Activated CD8-positive, alpha-beta T cell treated with anti-CD3 and anti-CD28 coated beads, Interleukin-2, amount 10 ng/mL, durations not matched to agents 7 days and 5 days (primary cell): ENCODE measurements at places on chromosomes 3 and 15. TPM values are rescaled to one million over a fixed set of nuclear protein-coding genes. Genes with fewer than 3 reads are reported as not detected.

DNA sequence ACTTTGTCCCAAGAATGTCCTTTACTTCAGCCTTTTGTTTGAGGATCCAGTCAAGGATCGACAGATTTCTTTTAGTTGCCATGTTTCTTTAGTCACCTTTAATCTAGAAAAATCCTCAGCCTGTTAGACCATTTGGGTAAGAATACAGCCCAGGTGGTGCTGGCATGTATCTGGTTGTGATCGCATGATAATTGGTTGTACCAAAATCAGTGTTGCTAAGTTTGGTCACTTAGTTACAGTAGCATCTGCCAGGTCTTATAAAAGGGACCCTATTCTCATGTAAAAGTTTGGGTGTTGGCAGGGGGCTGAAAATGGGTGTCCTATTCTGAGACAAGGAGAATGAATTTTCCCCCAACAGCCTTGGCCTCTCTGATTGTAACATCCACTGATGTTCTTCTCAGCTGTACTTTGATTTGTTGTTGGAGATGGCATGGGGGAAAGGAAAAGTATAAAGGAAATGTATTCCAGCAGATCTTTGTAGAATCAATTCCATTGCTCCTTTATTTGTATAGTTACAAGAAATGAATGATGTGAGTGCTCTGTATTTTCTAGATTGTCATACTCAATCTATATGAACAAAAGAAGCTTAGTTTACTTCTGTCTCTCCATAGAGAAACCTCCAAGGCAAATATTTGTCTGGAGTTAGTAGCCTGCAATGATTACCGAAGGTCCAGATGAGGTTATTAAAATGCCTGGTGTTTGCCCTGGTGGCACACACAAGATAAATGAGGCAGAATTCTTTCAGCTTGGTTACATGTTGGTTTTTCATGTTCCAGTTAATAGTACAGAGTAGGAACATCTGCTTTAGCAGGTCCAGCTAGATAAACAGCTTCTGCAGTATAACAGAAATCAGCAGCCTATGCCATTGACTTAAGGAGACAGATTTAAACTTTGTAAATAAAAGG, 65.7 kb downstream of the CMTM8 start:
- no peak for DNase-seq

DNA sequence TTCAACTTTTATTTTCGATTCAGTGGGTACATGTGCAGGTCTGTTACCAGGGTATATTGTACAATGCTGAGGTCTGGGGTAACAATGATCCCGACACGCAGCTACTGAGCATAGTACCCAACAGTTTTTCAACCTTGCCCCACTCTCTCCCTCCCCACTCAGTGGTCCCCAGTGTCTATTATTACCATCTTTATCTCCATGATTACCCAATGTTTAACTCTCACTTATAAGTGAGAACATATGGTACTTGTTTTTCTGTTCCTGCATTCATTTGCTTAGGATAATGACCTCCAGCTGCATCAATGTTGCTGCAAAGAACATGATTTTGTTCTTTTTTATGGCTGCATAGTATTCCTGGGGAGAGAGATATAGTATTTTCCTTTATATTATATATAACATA, 75.7 kb upstream of the EPHB3 start:
- DNase-seq, result no peak

GRCh38 chr15:63212050-63213004, 22.9 kb downstream of the RAB8B start:
- no peak for DNase-seq

GRCh38 chr3:32571192-32571485, 481 bp upstream of the DYNC1LI1 start:
- no peak for DNase-seq

DNA sequence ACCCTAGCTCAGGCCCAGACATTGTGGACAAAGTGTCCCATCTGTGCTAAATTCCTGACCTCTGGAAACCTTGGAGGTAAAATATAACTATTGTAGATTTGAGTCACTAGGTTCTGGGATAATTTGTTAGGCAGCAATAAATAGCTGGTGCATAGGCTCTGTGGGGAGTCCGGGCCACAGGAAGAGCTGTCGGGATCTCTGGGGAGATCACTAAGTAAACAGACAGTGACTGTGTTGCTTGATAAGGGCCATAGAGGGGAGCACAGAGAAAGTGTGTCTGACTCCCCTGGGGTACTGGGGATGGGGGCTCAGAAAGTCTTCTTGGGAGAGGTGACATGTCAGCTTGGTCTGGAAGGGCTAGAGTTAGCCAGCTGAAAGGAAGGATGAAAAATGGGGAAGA, 37.7 kb upstream of the MRPS22 start:
- DNase-seq, result no peak

DNA sequence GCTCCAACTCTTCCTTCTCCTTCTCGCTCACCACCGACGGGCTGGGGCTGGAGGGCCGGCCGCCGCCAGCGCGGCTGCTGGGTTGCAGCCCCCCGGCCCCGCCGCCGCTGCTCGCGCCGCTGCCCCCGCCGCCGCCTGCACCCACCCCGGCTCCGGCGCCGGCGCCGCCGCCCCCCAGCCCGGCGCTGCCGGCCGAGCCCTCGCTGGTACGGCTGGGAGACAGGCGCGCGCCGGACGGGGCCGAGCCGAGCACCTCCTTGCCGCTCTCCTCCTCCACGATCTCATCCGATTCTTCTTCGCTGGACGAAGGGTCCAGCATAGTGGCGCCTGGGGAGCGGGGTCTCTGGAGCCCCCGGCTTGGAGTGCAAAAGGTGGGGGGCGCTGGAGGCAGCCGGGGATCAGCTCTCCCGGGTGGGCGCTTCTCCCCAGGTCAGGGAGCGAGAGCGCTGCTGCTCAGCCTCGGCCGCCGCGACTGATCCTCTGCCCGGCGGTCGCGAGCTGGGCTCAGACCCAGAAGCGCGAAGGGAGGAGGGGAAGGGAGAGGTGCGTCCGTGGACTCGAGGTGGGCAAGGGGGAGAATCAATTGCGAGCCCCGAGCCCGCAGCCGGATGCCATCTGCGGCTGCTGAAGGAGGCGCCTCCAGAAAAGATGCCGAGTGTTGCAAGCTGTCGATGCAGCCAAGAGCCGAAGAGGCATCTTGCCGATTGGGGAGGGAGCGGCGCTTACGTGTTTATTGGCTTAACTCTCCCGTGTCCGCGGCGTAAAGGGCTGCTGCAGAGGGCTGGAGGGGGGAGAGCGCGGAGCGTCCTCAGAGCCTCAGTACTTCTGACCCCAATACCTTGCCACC, at the start of gene CADPS:
Gene CADPS, minus strand, starts transcription at position 706 of the 847 bp plus-strand sequence. Its CDS starts 387 bp downstream, at position 319.
- DNase-seq, result no peak

GRCh38 chr15:70095408-70096214, 2.1 kb downstream of the TLE3 start:
- DNase-seq, result peak; percentile 63

DNA sequence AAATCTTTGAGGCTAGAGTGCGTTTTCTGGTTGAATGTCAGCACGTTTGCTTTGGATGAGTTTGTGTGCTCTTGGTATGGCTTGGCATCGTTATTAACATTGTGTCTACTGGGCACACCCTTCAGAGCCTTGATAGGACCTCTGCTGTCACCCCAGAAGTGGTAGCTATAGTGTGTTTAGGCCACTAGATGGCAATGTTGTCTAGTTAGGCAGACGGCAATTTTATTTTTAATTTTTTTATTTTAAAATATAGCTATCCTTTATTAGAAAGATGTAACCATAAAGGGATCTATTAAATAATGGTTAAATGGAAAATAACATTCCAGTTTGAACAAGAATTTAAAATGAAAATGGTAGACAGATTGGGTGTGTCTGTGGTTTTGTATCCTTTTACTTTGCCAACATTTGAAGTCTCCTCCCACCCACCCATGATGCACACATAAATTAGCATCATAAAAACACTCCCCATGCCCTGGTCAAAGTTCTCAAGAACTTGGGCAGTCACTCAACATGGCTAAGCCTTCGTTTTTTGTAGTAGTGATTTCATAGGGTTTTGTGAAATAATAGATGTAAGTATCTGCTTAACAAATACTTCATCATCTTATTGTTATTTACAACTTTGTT, 200.7 kb downstream of the KCNH8 start:
- peak; percentile 30 for DNase-seq

GRCh38 chr3:115248274-115248673, 101.2 kb upstream of the ZBTB20 start:
- DNase-seq, result no peak

GRCh38 chr3:101667331-101667730, 9.6 kb downstream of the ZBTB11 start:
- no peak for DNase-seq

- DNase-seq, result no peak
Measured at GRCh38 chr15:73212424-73212823, 156.3 kb downstream of the HCN4 start.

DNA sequence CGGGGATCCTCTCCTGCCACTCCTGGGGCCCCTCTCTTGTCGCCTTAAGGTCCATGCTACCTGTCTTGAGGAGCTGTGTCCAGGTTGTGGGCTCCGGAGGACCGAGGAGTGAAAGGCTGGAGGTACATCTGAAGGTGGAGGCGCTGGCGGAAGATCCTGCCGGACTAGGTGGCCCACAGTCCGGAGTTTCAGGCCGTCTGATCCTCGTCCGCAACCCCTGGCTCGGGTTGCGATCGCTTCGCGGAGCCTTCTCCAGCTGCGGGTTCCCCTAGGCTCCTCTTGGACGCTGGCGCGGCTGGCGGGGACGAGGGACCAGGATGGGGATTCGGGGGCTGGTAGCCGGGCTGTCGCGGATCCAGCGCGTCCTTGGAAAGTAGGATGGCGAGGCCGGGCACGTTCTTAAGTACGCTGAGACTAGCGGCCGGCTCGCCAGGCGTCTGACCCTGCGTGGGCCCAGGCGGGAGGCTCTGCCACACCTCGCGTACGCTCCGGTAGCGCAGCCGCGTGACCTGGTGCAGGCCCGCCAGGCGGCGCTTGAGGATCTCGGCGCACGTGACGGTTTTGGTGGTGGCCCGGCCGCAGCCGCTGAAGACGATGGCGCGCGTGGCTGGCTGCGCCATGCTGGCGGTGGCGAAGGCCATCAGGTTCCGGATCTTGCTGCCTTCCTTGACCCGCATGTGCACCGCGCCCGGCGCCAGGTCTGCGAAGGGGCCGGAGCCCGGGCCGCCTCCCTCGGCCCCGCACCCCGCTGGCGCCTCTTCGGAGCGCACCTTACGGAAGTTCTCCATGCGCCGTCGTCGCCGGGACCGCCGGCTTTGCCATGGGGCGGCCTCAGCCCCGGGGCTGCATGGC, 550 bp downstream of the RPP25 start:
- peak; percentile 71 for DNase-seq

DNA sequence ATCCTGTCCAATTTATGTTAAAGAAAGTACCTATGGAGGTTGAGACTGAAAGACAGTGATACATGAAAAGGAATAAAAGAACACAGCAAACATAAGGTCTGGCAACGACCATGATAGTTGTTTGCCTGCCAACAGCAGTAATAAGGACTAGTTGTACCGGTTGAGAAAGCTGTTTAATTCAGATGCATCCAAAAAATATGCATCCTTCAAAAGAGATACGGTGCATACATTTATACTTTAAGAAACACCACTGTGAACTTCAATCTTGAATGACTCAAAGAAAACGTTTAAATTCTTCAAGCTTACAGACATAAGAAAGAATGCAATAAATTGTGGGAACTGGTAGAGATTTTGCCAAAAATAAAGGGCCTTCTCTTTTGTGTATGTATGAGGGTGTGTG, 492.1 kb downstream of the NLGN1 start:
- no peak for DNase-seq

DNA sequence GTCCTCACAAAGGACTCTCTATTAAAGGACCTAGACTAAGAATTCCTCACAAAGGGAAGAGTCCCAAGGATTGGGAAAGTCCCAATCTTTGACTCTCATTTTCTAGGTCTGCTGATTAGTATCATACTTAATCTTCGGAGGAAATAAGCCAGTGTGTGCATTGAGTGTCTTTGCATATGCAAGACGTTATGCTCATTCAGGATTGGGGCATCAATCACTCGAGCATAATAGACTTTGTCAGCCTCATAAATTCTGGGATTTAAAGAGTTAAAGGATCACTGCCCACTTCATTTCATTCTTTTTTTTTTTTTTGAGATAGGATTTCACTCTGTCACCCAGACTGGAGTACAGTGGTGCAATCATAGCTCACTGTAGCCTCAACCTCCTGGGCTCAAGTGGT, 154.3 kb downstream of the RBPMS2 start:
- no peak for DNase-seq

- no peak for DNase-seq
Measured at GRCh38 chr3:196049653-196050052, 32.2 kb downstream of the TFRC start.

DNA sequence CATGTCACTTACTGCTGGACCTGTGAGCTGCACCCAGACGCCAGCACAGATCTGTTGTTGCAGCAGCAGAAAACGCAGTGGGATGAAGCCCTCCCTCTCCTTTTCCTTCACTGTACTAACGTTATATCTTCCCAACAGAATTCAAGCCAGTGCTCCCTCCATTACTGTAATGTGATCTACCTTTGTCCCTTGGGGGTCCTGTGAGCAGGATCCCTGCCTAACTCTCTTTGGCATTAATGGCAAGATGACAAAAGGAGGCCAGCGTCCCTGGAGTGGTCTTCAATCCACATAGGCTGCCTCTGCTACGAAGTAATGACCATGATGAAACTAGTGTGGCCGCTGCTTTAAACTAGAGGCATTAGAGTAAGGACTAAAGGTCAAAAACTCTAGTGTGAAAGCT, 69.3 kb upstream of the SOX14 start:
- DNase-seq, result no peak

DNA sequence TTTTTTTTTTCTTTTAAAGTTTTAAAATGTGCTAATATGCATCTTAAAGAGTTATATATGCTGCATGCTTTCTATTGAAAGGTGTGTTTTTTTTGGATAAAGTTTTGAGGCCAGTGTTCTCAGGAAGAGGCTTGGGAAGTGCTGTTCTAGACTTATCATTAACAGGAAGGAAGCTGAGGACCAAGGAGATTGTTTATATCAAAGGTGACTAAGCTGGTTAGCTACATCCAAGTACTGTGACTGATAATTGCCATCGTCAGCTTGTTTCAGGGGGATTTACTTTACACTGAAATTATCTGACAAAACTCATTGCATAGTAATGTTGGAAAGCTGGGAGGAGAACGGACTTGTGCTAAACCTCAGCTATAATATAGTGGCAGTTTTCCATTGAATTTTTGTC, 36.3 kb upstream of the UTS2B start:
- DNase-seq, result no peak

Gene ALPK3
- total RNA-seq, result 0.18 TPM

Gene ALDH1A2
- total RNA-seq, result not detected

Gene WDR72
- total RNA-seq, result not detected

Gene PXYLP1
- total RNA-seq, result 16.5 TPM

Gene ADIPOQ
- not detected for total RNA-seq

Gene LRTM1
- not detected for total RNA-seq

Gene SCN11A
- not detected for total RNA-seq

Gene MAGEF1
- total RNA-seq, result 2.0 TPM
